Small intestine (tissue), 16 donors: ENCODE measurements at places on chromosomes 4 and X.

DNA sequence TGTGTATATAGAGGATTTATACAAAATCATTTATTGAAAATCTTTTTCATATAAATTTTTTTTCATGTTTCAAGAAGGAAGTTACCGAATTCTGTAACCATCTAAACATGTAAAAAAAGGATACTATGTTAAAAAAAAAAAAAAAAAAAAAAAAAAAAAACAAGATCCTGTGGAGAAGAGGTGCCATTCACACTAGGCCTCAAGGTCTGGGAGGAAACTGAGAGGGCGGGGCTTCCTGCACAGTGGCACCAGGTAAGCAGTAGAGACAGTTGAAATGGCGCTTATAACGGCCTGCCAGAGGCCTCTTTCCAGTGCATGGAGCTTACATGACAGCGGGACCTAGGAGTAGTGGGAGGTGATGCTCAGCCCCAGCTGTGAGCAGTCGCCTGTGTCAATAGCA lies 17.5 kb downstream of the TRAPPC2 start:
- peaks cover 14% of the 10 kb centered on the region for H3K36me3 ChIP-seq
- H3K4me3 ChIP-seq = no peak overlapping the region
- no peak for DNase-seq
- peak overlapping the region; percentile 14 for H3K27ac ChIP-seq

GRCh38 chrX:53686151-53686885 lies at the start of gene HUWE1:
HUWE1 (minus strand) TSS chrX:53686719; CDS start chrX:53654107, 32,612 bp downstream.
- DNase-seq = peak; percentile 58
- H3K4me3 ChIP-seq = peak within 1 kb of the TSS; percentile 76
- peaks cover 6% of the 10 kb centered on the region for H3K4me1 ChIP-seq
- H3K27ac ChIP-seq = peak within 1 kb of the TSS; percentile 81
- H3K27me3 ChIP-seq = no peaks in the 10 kb centered on the region
- no peaks in the 10 kb centered on the region for H3K36me3 ChIP-seq

DNA sequence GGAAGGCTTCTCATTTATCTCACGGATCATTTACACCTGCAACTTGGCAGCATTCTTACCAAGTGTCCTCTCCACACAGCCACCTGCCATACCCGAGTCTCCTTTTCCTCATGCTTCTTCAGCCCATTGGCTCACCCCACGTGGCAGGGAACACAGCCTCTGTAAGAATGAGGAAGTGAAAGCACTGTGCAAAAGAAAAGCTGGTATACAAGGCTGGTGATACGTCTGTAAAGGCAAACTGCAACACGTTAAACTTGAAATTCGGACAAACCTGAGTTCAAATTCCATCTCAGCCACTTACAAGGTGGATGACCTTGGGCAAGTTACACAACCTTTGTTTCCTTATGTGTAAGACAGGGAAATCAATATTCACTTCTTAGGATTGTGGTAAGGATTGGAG lies 164.0 kb upstream of the RASGEF1B start:
- H3K27me3 ChIP-seq = no peaks in the 10 kb centered on the region
- peak; percentile 77 for DNase-seq
- no peak overlapping the region for H3K4me3 ChIP-seq
- H3K4me1 ChIP-seq = no peaks in the 10 kb centered on the region
- peak overlapping the region; percentile 44 for H3K27ac ChIP-seq
- no peaks in the 10 kb centered on the region for H3K36me3 ChIP-seq

DNA sequence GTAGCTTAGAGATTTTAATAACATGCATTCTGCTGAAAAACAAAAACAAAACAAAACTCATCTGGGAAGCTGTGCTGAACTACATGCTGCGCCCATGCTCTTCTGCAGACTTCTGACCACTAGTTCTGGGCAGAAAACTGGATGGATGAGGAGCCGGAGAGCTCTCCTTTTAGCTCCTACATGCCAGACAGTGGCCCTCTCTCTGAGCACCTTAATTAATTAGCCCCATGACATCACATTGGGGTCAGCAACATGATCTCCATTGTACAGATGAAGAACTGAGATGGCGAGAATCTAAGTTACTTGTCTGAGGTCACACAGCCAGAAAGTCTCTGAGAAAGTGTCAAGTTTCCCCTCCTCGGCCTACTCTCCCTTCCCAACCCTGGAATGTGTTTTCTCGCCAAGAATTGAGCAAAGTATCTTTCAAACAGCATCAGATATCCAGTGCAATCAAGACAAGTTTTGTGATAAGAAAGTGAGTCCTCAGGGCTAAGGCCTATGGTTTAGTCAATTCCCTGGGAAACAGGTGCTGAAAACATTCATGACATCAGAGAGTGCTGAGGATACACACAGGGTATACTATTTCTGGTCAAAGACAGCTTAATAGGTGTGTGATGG lies 21.6 kb downstream of the SCD5 start:
- no peak for DNase-seq
- no peaks in the 10 kb centered on the region for H3K36me3 ChIP-seq
- peaks cover 48% of the 10 kb centered on the region for H3K4me1 ChIP-seq

GRCh38 chr4:82515705-82516104 lies 46.1 kb downstream of the TMEM150C start:
- no peaks in the 10 kb centered on the region for H3K27me3 ChIP-seq
- no peaks in the 10 kb centered on the region for H3K36me3 ChIP-seq
- no peaks in the 10 kb centered on the region for H3K4me1 ChIP-seq
- no peak overlapping the region for H3K4me3 ChIP-seq
- H3K27ac ChIP-seq = no peak overlapping the region

DNA sequence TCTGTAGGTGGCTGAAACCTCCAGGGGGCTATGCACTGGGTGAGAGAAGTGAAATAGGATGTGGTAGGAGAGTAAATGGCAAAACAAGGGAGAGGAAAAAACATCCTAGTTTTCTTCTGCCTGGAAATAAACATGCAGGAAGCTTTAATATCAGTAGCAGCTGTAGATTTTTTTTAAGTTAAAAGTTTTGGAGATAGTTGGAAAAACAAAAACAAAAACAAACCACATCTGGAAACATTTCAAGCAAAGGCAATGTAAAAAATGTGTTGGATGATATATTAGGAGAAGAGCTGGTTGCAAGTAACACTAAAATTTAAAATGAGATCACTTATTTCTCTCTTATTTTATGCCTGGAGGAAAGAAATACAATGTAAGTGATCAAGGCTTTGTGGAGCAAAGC lies 388.0 kb downstream of the SPRY1 start:
- H3K4me1 ChIP-seq = no peaks in the 10 kb centered on the region
- H3K4me3 ChIP-seq = no peak overlapping the region
- H3K27ac ChIP-seq = peak overlapping the region; percentile 54
- no peak for DNase-seq
- H3K36me3 ChIP-seq = no peaks in the 10 kb centered on the region

DNA sequence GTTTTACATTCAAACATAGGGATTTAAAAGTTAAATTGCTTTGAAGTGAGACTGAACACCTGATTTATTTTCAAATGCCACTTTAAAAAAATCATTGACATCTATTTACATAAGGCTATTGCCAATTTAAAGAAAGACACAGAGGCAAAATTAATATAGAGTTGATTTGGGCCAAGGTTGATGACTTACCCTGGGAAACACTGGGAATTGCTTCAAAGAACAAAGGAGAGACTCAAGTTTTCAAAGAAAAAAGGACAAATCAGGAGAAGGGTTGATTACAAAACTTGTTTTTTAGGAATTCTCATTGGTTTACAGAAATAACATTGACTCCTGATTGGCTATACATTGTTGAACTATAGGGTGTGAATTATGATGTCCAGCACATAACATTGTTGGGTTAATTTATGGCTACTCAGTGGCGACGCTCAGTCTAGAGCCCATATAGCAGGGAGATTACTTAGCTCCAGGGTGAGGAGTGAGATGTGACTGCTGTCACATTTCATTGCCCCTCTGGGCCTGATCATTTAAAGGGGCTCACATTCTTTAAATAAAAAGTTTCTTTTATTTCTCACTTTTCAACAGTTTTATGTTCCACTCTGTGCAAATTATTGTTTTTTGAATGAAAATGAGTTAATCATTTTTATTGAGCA lies 184.6 kb downstream of the SPATA18 start:
- H3K4me1 ChIP-seq = no peaks in the 10 kb centered on the region
- H3K27ac ChIP-seq = no peak overlapping the region
- H3K27me3 ChIP-seq = no peaks in the 10 kb centered on the region
- H3K4me3 ChIP-seq = no peak overlapping the region
- DNase-seq = no peak

GRCh38 chr4:109065006-109065405 lies 237.5 kb downstream of the COL25A1 start:
- no peaks in the 10 kb centered on the region for H3K27me3 ChIP-seq
- no peaks in the 10 kb centered on the region for H3K36me3 ChIP-seq
- H3K4me1 ChIP-seq = no peaks in the 10 kb centered on the region
- no peak overlapping the region for H3K27ac ChIP-seq
- no peak overlapping the region for H3K4me3 ChIP-seq

GRCh38 chr4:138761638-138762220 lies 253.9 kb upstream of the NOCT start:
- H3K4me3 ChIP-seq = no peak overlapping the region
- H3K27me3 ChIP-seq = no peaks in the 10 kb centered on the region
- DNase-seq = no peak
- H3K27ac ChIP-seq = no peak overlapping the region
- H3K36me3 ChIP-seq = no peaks in the 10 kb centered on the region

GRCh38 chr4:52263607-52264006 lies 212.5 kb downstream of the SPATA18 start:
- DNase-seq = no peak
- no peaks in the 10 kb centered on the region for H3K27me3 ChIP-seq
- H3K36me3 ChIP-seq = no peaks in the 10 kb centered on the region
- H3K27ac ChIP-seq = no peak overlapping the region
